Upper lobe of right lung (tissue), 1 donor: ENCODE measurements at places on chromosomes 2 and 18. TPM values are rescaled to one million over a fixed set of nuclear protein-coding genes. Genes with fewer than 3 reads are reported as not detected.

DNA sequence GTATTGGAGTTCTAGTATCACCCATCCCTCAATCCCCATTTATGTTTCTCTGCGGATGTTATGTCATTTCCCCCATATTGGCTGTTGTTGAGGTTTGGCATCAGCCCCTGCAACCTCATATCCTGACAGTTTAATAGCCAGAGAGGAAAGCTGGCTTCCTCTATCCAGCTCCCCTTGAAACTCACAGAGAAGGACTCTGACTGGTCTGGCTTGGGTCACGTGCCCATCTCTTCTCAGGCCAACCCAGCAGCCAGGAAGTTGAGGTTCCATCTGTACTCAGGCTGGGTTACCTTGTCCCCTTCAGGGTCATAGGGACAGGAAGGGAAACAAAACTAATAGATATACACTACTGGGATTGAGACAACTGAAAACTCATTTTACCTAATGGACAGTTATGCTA is 148.0 kb upstream of the SLC14A2 start:
- H3K27ac ChIP-seq: no peak overlapping the region
- DNase-seq: no peak
- no peaks in the 10 kb centered on the region for H3K4me1 ChIP-seq
- H3K4me3 ChIP-seq: no peak overlapping the region

DNA sequence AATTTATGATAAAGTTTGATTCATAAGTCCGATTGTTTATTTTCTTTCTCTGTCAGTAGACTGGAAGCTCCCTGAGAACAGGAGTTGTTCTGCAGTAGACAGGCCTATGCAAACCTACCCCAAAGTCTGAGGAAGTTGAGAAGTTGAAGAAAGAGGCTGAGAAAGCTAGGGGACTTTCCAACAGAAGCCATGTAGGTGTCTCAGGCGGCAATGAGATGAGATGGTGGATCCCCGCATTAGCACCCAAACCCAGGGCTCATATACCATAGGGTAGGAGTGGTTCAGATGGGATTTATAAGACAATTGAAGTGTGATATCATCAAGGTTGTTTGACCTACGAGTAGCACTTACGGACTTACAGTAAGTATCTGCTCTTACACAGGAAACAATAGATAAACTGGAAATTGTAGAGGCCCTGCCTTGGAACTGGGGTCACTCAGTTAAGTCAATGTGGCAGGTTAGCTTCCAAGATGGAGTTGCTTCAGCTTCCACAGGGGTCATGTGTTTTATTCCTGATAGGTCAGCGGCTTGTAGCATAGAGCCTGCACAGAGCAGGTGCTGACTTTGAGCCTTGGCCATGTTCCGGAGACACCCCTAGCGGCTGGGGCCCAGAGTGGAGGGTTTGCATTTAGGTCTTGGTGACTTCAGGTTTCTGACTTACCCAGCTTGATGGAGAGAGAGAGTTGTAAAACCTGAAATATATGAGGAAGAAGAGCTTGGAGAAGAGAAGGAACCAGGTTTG is 2.3 kb upstream of the PSD4 start:
- H3K4me3 ChIP-seq: no peak overlapping the region
- H3K36me3 ChIP-seq: no peaks in the 10 kb centered on the region
- no peak for DNase-seq
- peaks cover 29% of the 10 kb centered on the region for H3K4me1 ChIP-seq
- H3K27me3 ChIP-seq: no peaks in the 10 kb centered on the region

DNA sequence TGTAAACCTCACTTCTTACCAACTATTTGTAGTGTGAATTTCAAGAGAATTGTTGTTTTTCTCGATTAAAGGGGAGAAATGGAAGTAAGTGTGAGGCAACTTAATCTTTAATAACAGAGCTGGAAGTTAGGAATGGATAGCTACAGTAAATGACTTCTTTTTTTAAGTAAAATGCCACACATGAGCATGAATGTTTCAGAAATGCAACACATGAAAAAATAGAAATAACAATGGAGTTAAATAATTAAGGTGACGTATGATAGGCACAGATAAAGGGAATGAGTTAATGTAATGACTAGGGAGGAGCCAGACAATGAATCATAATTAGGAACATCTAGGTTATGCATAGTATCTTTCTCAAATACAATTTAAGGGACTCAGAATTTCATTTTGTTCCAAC is 3.4 kb downstream of the REL start:
- peak overlapping the region; percentile 92 for H3K4me3 ChIP-seq
- H3K36me3 ChIP-seq: no peaks in the 10 kb centered on the region
- no peak for DNase-seq

Gene FIGN
- total RNA-seq: 6.5 TPM
